ENCODE measurements at places on chromosomes 1 and 21.

DNA sequence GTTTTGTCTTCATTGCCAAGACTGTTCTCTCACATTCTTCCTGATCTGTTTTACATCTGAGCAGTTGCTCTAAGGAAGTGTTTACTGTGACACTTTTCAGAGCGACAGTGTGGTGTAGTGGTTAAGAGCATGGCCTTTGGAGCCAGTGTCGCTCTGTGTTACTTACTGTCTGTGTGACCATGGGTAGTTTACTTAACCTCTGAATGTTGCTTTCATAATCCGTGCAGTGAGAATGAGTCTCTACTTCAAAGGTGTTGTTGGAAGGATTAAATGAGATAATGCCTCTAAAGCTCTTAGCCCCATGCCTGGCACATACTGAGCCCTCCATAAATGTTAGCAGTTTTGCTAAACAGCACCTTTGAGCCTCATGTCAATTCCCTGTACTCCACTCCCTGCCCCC is 35.9 kb upstream of the ZFP69B start:
- DNase-seq, result no peak

- no peak for DNase-seq
These were observed 1.0 kb upstream of the GALNT2 start for GRCh38 chr1:230066031-230066430.

GRCh38 chr1:246815693-246816270 is 91.6 kb downstream of the SCCPDH start:
- DNase-seq, result no peak

DNA sequence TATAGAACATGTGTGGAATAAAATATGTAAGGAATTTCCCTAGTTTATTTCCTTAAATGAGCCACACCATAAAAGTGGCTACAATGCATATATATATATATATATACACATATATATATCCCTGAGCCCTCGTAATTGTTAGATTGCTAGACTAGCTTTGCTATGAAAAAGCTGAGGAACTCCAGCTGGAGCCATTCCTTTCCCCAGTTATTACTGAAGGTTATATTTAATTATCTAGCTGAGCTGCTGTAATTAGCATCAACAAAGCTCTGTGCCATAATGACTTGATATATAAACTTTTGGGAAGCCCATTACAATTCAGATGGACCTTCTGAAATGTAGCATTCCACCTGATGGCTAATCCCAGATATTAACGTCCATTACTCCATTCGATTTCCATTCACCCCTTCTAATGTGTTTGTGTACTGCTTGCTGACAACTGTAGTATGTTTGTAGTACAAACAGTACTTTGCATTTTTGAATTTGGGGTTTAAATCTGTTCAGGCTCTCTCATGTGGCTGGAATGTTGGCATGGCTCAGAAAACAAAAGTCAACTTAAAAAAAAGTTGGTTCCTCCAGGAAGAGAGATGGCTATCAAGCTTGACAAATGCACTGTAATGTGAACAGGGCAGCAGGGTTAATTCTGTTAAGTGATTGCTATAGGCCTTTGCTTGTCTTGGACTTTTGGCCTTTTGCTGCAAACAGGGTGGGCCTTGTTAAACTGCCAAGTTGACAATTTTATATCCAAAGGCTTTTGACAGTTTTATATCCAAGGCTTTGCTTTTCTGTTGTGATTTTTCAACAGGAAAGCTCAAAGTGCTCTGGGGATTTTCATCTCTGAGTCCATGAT is 170.0 kb downstream of the LTN1 start:
- no peak for DNase-seq

DNA sequence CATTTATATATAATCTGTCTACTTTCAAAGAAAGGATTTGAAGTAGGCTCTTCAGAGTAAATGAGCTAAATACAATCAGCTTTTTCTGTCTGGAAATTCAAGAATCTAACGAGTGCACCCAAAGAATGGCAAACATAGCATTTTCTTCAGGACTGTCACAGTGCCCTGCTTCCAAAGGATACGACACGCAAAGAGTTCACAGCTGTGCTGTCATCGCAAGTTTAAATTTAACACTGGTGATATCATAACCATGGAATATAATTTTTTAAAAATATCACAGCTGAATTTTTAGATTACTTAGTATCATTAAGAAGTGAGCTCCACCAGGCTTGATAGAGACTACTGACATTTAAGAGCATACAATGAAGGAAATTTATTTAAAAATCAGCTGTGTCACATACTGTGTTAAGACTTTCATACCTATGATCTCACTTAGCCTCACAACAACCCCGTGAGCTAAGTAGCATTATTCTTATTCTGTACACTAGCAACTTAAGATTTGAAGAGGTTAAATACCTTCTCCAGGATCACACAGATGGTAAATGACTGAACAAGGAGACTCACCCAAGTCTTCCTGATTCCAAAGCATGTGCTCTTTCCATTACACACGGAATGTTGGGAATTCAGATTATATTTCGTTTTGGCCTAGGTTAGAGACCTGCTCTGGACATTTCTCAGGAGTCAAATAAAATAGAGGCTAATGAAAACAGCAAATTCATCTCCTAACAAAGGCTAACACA is 46.2 kb upstream of the PRRX1 start:
- no peak for DNase-seq

GRCh38 chr21:42389449-42389835 is 6.4 kb downstream of the TMPRSS3 start:
- peak; percentile 71 for DNase-seq

- no peak for DNase-seq
These were observed 12.0 kb upstream of the RHOU start for GRCh38 chr1:228723287-228723686.

DNA sequence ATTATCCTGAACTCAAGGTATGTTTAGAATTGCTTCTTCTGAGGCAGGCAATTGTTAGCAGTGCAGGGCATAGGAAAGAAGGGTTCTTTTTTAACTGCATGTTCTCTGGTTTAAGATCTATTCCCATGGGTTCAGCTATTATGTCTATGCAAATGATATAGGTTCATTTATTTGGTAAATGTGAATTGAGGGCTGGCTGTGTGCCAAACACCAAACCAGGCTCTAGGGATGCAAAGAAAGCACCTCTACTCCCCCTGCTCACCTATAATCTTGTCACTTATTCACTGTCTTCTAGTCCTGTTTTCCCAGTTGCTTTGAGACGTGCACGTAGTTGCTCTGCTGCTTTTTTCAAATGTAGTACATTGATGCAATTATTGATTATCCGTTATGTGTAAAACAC is 691 bp upstream of the KIFAP3 start:
- peak; percentile 94 for DNase-seq

GRCh38 chr1:156126043-156126629 is 11.6 kb downstream of the LMNA start:
- DNase-seq, result no peak

DNA sequence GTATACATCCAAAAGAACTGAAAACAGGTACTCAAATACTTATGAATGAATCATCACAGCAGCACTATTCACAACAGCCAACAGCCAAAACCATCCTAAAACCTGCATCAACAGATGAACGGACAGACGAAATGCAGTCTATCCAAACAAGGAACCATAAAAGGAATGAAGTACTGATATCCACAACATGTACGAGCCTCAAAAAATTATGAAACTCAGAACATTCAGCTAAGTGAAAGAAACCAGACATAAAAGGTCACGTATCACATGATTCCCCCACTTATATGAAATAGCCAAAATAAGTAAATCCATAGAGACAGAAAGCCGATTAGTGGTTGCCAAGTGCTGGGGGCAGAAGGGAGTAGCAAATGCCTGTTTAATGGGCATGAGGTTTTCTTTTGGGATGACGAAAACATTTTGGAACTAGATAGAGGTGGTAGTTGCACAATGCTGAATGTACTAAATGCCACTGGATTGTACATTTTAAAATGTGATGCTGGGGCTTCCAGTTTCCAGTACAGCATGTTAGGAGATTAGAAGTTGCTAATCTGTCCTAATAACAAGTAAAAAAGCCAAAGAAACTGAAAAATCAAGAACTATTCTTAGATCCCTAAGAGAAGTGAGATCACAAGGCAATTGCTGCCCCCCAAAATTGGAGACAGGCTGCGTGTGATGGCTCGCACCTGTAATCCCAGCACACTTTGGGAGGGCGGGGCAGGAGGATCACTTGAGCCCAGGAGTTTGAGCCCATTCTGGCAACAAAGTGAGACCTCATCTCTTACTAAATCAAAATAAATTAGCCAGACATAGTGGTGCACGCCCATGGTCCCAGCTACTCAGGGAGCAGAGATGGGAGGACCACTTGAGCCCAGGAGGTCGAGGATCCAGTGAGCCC is 25.3 kb downstream of the CLSTN1 start:
- no peak for DNase-seq

DNA sequence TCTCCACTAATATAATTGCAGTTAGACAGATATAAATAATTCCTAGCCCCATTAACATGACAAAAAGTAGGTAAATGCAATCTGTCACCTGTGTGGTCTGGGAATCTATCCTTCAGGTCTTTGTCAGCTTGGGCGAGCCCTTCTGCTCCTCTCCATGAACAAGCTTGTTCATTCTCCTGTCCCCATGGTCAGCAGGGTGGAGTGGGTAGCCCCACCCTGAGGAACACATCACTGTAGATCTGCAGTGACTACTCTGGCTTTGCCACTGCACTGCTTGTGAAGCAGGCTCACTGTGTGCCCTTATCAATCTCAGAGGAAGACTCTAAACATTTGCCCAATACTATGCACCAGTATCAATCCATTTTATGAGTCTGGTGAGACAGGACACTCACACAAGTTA is 279.0 kb downstream of the MATN1 start:
- DNase-seq, result no peak

- peak; percentile 20 for DNase-seq
These were observed 58.1 kb downstream of the NME7 start for GRCh38 chr1:169309178-169310166.

GRCh38 chr21:42260121-42260520 is 41.2 kb downstream of the ABCG1 start:
- no peak for DNase-seq

DNA sequence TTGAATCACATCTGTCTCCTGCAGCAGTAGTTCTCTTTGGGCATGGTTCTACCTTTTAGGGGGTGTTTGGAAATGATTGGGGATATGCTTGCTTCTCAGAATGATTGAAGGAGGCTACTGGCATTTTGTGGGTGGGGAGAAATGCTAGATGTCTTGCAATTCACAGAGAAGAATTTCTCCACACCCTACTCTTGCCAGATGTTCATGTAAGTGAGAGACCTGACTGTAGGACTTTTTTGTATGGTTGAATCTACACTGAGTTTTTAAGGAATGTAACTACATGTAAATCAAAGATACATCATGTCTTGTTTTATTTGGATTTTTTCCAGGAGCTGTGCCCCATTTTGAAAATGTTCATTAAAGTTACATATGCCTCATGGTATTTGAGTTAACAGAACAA is 311.9 kb downstream of the PRDM2 start:
- DNase-seq, result no peak

- no peak for DNase-seq
These were observed 37.3 kb upstream of the HMGN1 start for GRCh38 chr21:39386194-39386593.

DNA sequence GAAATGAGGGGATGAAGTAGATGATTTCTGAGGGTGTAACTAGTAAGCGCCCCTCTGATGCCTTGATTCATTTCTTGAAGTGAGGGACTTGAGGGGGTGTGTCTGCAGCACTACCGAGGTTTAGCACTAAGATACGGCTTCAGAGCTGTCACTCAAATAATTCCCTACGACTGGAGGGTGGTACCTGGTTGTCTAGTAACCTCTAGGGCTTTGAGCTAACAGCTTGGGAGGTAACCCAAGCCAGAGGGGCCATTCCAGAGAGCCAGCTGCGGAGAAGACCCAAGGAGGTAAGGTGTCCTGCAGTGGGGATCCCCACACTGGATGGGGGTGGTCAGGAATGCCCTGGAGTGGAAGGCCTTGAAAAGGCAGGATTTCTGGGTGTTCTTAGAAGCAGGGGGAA is at the start of gene TTC24:
TSS of gene TTC24 (plus strand) at position 252 of the 400 bp plus-strand sequence. CDS start 1,642 bp downstream, outside the sequence.
- DNase-seq, result no peak

- no peak for DNase-seq
These were observed 146.7 kb upstream of the EDN2 start for GRCh38 chr1:41631154-41631553.

DNA sequence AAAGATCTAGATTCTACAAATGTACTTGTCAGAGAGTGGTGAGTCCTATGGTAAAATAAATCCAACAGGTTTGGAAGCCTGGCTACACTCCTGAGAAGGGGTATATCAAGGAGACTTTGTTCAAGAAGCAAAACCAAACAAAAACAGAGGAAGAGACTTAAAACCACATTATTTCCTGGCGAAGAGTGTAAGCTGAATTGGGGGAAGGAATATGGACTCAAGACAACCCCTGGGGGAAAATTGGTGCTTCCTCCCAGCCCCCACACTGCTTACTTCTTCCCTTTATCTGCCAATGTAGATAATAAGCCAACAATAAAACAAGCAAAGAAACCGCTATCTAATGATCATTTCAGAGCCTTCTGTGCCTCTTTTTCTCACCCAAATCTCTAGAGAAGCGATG is 48.4 kb upstream of the ZBTB18 start:
- no peak for DNase-seq

GRCh38 chr1:15836772-15837669 is 10.5 kb upstream of the SPEN start:
- DNase-seq, result no peak

DNA sequence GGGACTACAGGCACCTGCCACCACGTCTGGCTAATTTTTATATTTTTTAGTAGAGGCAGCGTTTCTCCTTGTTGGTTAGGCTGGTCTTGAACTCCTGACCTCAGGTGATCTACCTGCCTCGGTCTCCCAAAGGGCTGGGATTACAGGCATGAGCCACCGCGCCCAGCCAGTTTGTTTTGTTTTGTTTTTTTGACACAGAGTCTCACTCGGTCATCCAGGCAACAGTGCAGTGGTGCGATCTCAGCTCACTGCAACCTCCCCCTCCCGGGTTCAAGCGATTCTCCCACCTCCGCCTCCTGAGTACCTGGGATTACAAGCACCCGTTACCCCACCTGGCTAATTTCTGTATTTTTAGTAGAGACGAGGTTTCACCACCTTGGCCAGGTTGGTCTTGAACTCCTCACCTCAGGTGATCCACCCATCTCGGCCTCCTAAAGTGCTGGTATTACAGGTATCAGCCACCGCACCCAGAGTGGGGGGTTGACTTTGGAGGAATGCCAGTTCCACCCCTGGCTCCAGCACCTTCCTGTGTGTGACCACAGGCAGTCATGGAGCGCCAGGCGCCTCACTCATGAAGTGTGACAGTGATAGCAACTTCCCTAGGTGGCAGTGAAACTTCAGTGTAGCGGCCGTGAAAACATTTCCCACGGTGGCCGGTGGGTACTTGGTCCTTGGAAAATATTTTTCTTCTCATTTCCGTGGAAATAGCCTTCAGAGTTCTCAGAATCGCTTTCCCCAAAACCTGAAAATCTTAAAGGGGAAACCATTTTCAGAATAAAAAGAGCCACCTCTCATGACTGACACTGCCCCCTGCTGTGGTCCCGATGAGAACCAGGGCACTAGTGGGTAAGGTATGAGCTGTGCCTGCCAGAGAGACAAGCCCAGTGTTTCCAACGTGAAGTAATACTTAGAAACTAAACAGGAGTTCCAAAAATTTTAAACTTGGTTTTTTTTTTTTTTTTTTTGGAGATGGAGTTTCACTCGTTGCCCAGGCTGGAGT is 48.6 kb downstream of the WDR4 start:
- no peak for DNase-seq

- no peak for DNase-seq
These were observed 3.0 kb upstream of the TRIM63 start for GRCh38 chr1:26070296-26070962.

All from NCI-H526 treated with DMSO at 0.1 percent for 48 hours (cell line).